Naive B cell (primary cell): ENCODE measurements at places on chromosomes 2 and 18.

- peak; percentile 29 for DNase-seq
Observed at GRCh38 chr18:23243178-23243577, 107.9 kb downstream of the CABLES1 start.

DNA sequence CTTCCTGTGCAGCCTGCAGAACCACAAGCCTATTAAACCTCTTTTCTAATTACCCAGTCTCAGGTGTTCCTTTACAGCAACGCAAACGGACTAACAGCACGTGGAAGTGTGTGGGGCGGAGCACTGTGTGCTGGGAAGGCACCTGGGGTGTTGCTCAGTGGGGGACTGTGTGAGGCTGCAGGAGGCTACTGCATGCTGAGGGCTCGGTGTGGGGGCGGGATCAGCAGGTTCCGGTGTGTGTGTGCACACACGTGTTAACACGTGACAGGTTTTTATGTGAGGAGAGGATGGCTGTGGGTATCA is 58.9 kb downstream of the ANKMY1 start:
- DNase-seq = no peak

DNA sequence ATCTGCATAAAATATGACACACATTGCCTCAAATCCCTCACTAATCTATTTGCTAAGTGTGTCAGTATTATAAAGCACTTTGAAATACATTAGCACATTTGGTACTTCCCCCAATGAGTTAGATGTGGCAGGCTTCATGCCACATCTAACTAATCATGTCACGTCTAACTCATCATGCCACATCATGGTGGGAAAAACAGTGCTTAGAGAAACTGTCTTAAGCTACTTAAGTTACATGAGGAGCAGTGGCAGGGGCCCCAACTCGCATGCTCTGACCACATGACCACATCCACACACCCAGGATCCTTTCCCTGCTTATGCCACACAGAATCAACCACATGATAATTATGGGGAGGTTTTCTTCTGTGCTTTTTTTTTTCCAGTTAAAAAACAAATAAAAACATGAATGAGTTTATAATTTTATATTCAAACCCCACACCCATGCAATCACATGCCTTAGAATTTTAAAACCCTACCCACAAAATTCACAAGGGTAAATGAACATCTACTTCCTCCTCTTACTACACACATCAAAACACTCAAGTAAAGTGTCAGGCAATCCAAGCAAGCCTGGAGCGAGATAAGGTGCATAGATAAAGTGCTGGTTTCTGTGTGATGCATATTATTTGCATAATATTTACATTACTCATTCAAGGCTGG is 1.6 kb downstream of the ABCA12 start:
- no peak for DNase-seq

GRCh38 chr2:2874341-2874740 is 503.3 kb downstream of the EIPR1 start:
- DNase-seq = no peak

DNA sequence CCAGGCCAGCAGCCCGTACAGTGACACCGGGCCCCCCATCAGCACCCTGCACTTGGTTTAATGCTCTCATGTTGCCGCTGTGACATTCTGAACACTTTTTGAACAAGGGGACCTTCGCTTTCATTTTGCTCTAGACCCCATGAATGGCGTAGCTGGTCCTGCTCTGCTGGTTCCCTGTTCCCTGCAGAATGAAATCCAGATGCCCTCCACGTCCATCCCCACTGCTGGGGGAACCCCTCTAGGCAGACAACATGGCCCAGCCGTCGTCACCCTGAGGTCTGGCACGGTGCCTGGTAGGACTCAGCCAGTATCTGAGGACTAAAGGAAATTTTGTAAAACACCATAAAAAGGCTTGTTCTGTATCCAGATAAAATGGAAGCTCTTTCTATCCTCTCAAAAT is 128.6 kb downstream of the KCTD1 start:
- no peak for DNase-seq

GRCh38 chr2:23689891-23690290 is 237.0 kb downstream of the ATAD2B start:
- DNase-seq = no peak

GRCh38 chr2:59308108-59308507 is 1067.0 kb upstream of the FANCL start:
- DNase-seq = no peak

DNA sequence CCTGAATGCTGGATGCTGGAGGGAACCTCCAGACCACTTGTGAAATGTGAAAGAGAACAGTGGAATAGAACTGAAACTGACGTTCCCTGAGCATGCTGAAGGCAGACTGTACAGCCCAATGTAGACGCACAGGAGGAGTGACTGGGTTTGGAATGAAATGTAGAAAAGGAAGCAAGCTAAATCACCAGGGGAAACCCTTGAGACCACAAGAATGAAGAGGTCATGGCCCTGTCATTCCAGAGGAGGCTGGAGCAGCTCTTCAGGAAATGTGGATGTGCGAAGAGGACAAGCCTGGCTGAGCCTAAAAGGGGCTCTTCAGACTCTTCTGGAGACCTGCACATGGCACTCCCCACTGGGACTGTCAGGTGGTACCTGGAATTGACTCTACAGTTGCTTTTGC is 118.5 kb upstream of the ALPP start:
- no peak for DNase-seq

GRCh38 chr2:40851661-40852060 is 399.8 kb upstream of the SLC8A1 start:
- DNase-seq = no peak

GRCh38 chr2:119888680-119889079 is 124.2 kb upstream of the EPB41L5 start:
- no peak for DNase-seq

GRCh38 chr18:24985586-24985985 is 366.4 kb downstream of the ZNF521 start:
- DNase-seq = no peak

- DNase-seq = no peak
Observed at GRCh38 chr2:43540021-43540779, 55.6 kb downstream of the THADA start.

DNA sequence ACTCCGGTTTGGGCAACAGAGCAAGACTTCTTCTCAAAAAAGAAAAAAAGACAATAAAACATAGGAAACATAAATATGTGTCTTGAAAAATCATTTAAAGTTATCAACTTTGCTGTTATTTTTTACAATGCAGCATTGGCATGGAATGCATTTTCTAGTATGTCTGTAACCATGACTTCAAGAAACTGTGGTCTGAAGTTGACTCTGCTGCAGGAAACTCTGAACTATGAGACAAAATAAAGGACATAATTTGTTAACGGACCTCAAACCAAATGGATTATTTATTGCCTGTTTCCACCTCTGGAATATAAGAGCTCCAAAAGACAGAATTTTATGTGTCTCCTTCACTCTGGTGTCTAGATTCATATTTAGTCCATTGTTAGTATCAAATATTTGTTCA is 79.1 kb downstream of the TRIB2 start:
- DNase-seq = no peak
